NCI-H1048 (cell line): ENCODE measurements at places on chromosomes 12 and 14.

GRCh38 chr14:60276347-60276746 lies 27.3 kb downstream of the PPM1A start:
- DNase-seq, result no peak

- no peak for DNase-seq
These were observed 81.2 kb downstream of the BCL11B start for GRCh38 chr14:99190696-99191394.

GRCh38 chr14:77508876-77509275 lies 10.3 kb upstream of the ISM2 start:
- no peak for DNase-seq

- DNase-seq, result no peak
These were observed 28.1 kb downstream of the ARF6 start for GRCh38 chr14:49920935-49921334.
